ENCODE measurements at places on chromosomes 7 and 10.

- no peak for DNase-seq
Measured at GRCh38 chr7:54985426-54986330, 33.1 kb upstream of the EGFR start.

DNA sequence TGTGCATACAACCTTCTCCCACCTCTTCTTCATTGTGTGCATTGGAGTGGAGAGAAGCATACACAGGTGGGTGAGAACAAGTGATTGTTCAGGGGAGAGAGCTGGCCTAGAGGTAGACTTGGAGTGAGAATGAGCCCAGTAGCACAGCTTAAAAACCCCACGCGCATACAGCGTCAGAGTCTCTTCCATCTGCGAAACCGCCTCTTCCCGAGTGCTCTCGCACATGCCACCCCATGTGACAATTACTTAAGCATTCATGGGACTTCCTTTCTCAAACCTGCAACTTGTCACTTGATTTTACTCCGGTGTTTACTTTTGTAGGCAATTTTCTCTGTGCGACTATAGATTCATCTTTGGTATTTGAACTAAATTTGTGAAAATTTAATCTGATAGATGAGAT lies 176.8 kb upstream of the AGK start:
- no peak for DNase-seq

- no peak for DNase-seq
Measured at GRCh38 chr7:27160145-27160545, 3.7 kb upstream of the HOXA7 start.

- DNase-seq: no peak
Measured at GRCh38 chr10:124593431-124593985, 131.9 kb downstream of the LHPP start.

- no peak for DNase-seq
Measured at GRCh38 chr7:157793087-157793353, 456.2 kb downstream of the DNAJB6 start.

DNA sequence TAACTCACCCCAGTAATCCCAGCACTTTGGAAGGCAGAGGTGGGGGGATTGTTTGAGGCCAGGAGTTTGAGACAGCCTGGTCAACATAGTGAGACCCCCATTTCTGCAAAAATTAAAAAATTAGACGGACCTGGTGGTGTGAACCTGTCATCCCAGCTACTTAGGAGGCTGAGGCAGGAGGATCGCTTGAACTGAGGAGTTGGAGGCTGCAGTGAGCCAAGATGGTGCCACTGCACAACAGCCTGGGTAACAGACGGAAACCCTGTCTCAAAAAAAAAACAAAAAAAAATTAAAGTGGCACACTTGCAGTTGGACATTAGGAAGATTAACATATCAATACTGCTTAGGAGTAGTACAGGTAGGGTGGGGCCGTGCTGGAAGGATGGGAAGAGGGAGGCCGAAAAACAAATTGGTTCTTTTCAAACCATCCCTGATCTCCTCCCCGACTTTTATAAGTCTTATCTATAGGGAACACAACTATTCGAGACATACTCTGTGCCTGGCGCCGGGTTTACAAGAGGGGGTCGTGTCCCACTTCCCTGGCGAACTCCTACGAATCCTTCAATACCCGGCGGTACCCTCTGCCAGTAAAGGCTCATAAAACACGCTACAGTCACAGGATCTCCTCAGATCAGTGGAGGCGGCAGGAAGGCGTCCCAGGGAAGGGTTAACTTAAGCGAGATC lies 628 bp downstream of the TAF6 start:
- DNase-seq: no peak

GRCh38 chr10:132690401-132690800 lies 95.5 kb downstream of the NKX6-2 start:
- no peak for DNase-seq

GRCh38 chr10:113735913-113736312 lies 15.6 kb upstream of the PLEKHS1 start:
- peak; percentile 30 for DNase-seq

- DNase-seq: no peak
Measured at GRCh38 chr10:37010741-37011140, 114.7 kb upstream of the ANKRD30A start.
